ENCODE measurements at places on chromosomes 1 and 21. TPM values are rescaled to one million over a fixed set of nuclear protein-coding genes. Genes with fewer than 3 reads are reported as not detected.
A peak's percentile ranks its signal among the peaks of the same experiment; 100 is the strongest.

DNA sequence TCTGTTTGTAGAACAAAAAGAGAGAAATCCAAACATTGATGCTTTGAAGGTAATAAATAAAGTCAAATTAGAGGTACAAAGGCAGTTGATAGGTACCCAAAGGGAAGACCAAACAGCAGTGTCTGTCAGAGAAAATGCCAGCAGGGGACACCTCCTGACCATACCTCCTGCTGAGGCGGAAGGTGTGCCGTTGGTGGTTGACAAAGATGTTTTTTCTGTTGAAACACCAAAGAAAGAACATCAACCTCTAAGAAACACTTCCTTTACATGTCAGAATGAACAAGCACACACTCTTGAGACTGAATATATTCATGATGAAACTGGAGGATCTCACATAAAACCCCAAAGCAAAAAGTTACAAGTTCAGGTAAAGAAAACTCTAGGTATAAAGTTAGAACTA lies 128.3 kb downstream of the MACF1 start:
- peaks cover 14% of the 10 kb centered on the region for H3K36me3 ChIP-seq
- H3K27ac ChIP-seq = no peak overlapping the region
- no peak overlapping the region for H3K4me3 ChIP-seq

GRCh38 chr1:148317288-148317985 lies 165.4 kb upstream of the NBPF11 start:
- no peak overlapping the region for H3K4me3 ChIP-seq
- peaks cover 13% of the 10 kb centered on the region for H3K4me1 ChIP-seq
- H3K36me3 ChIP-seq = no peaks in the 10 kb centered on the region
- H3K27ac ChIP-seq = no peak overlapping the region

DNA sequence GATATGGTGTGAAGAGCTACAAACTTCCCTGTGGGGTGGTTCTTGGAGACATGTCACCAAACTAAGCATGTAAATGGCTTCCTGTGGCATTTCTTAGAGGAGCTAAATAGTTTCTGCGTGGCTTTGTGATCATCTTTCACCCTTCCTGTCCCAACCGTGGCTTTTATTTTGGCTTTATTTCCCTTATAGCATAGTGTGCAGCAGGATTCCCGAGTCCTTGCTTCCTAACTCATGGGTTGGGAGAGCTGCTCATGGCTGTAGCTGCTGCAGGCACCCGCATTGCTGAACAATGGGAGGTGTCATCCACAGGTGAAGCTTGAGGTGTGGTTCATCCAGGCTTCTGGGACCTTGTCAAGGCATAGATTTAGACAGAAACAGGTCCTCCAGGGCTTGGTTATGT lies 192.0 kb downstream of the SDCCAG8 start:
- no peaks in the 10 kb centered on the region for H3K36me3 ChIP-seq
- H3K4me1 ChIP-seq = no peaks in the 10 kb centered on the region
- H3K4me3 ChIP-seq = no peak overlapping the region
- DNase-seq = no peak
- H3K27ac ChIP-seq = no peak overlapping the region

DNA sequence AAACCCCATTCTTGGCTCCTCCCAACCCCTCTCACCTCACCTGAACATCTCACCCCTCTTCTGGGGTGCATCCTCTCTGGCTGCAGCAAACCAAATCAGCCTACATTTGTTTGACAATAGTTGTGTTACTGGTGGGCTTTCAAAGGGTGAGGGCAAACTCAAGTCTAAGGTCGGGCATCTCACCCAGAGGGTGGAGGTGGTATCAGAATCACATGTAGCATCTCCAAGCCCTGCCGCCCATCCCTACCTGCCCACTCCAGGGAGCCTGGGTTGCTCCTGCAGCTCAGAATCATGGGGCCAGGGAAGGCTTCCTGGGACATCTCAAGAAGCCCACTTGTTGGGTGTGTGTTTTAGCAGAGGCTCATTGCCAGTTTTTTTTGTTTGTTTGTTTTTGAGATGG lies 35.8 kb downstream of the PGBD5 start:
- no peak overlapping the region for H3K4me3 ChIP-seq
- no peaks in the 10 kb centered on the region for H3K36me3 ChIP-seq

- H3K36me3 ChIP-seq = peaks cover 40% of the 10 kb centered on the region
- no peaks in the 10 kb centered on the region for H3K4me1 ChIP-seq
- no peaks in the 10 kb centered on the region for H3K27me3 ChIP-seq
- no peak overlapping the region for H3K4me3 ChIP-seq
These were observed 17.9 kb downstream of the PRDM15 start for GRCh38 chr21:41861255-41861654.

GRCh38 chr1:18682375-18682774 lies 51.7 kb downstream of the PAX7 start:
- H3K27ac ChIP-seq = no peak overlapping the region
- H3K27me3 ChIP-seq = no peaks in the 10 kb centered on the region
- no peaks in the 10 kb centered on the region for H3K36me3 ChIP-seq

DNA sequence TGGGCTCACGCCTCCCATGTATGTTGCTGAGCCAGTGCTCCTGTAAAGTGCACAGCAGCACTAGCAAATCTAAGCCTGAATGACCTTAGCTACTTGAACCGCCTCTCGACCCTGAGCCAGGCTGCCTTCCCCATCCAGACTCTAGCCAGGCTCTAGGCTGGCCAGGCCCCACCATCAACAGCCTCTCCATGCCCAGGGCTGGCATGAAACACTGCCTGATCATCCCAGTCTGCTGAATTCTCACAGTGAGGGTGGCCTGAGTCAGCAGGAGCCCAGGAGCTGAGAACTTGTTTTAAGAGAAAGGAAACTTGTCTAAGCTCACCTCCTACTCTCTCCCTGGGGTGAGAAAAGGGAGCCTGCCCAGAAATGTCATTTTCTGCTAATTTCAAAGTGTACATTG lies 733.3 kb downstream of the PTPRU start:
- H3K4me3 ChIP-seq = no peak overlapping the region
- H3K4me1 ChIP-seq = no peaks in the 10 kb centered on the region
- H3K27ac ChIP-seq = no peak overlapping the region
- H3K36me3 ChIP-seq = no peaks in the 10 kb centered on the region

DNA sequence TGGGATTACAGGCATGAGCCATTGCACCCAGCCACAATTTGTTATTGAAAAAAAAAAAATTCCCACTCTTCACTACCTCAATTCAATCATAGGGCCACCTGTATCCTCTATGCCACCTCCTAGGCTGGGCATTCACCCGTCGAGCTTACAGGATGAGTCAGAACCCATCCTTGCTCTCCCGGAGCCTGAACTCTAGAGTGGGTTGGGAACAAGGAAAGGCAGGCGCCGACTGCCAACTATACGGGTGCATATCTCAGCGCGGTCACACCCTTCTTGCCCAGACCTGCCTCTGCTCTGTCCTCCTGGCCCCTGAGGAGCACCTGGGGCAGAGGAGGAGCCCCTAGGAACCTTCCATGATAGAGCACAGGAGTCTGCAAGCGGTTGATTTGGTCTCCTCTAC lies 21.4 kb upstream of the LBR start:
- H3K4me3 ChIP-seq = no peak overlapping the region
- no peak overlapping the region for H3K27ac ChIP-seq
- no peaks in the 10 kb centered on the region for H3K27me3 ChIP-seq
- H3K36me3 ChIP-seq = no peaks in the 10 kb centered on the region
- H3K4me1 ChIP-seq = peaks cover 14% of the 10 kb centered on the region

- H3K27me3 ChIP-seq = no peaks in the 10 kb centered on the region
- no peak for DNase-seq
- H3K4me3 ChIP-seq = no peak overlapping the region
- no peaks in the 10 kb centered on the region for H3K36me3 ChIP-seq
- H3K27ac ChIP-seq = no peak overlapping the region
These were observed 160.6 kb upstream of the C21orf91 start for GRCh38 chr21:17979763-17980162.

DNA sequence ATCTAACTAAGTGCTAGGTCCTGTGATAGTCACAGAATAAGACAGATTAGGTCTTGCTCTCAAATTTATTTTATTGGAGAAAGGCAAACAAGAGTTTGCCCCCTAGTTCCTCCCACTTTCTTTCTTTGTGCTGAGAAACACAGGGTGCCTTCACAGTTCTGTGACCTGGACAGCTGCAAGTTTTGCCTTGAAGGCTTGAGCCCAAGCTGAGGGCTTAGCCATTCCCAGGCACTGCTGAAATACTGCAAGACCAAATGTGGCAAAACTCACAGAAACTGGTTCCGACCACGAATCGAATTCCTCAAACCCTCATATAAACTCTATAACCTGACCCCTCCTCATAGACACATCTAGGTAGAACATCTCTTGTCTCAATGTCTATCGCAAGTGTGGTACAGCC lies 227.9 kb downstream of the RERE start:
- no peaks in the 10 kb centered on the region for H3K27me3 ChIP-seq
- no peak overlapping the region for H3K4me3 ChIP-seq

DNA sequence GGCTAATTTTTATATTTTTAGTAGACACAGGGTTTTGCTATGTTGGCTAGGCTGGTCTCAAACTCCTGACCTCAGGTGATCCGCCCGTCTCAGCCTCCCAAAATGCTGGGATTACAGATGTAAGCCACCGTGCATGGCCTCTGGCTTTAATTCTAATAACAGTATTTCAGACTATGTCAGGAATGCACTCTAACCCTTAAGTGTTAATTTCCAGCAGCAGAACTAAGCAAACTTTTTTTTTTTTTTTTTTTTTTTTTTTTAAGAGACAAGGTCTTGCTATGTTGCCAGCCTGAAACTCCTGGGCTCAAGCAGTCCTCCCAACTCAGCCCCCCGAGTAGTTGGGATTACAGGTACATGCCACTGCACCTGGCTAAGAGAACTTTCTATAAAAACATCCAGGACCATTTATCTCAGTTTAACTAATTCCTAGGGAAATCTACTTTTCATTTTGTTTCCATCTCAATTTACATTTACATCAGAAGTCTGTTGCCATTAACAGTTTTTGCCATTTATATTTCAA lies 6.5 kb downstream of the DCAF8 start:
- no peak overlapping the region for H3K27ac ChIP-seq
- no peaks in the 10 kb centered on the region for H3K27me3 ChIP-seq

- H3K27me3 ChIP-seq = no peaks in the 10 kb centered on the region
- no peaks in the 10 kb centered on the region for H3K4me1 ChIP-seq
- H3K36me3 ChIP-seq = peaks cover 2% of the 10 kb centered on the region
- DNase-seq = no peak
These were observed 235.9 kb upstream of the DMRTA2 start for GRCh38 chr1:50659107-50659662.

DNA sequence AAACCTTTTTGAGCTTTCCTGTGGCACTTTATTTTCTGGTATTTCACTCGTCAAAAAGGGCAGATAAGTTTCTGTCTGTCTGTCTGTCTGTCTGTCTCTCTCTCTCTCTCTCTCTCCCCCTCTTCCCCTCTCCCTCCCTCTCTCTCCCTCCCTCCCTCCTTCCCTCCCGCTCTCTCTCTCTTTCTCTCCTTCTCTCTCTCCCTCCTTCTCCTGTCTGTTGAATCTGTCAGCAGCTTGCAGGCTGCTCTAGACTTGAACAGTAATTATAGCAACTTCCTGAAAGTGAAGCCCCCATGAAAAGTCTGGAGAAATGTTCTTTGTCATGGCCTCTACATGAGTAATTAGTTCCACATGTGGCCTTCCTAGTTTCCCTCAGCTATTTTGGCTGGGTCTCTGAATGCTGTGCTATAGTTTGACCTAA lies 275.2 kb upstream of the C1orf105 start:
- H3K27me3 ChIP-seq = no peaks in the 10 kb centered on the region
- no peaks in the 10 kb centered on the region for H3K4me1 ChIP-seq
- peak overlapping the region; percentile 65 for H3K4me3 ChIP-seq

GRCh38 chr1:111378791-111379190 lies 48.7 kb downstream of the OVGP1 start:
- no peaks in the 10 kb centered on the region for H3K4me1 ChIP-seq
- H3K27ac ChIP-seq = no peak overlapping the region
- no peaks in the 10 kb centered on the region for H3K27me3 ChIP-seq
- DNase-seq = no peak
- H3K36me3 ChIP-seq = no peaks in the 10 kb centered on the region

DNA sequence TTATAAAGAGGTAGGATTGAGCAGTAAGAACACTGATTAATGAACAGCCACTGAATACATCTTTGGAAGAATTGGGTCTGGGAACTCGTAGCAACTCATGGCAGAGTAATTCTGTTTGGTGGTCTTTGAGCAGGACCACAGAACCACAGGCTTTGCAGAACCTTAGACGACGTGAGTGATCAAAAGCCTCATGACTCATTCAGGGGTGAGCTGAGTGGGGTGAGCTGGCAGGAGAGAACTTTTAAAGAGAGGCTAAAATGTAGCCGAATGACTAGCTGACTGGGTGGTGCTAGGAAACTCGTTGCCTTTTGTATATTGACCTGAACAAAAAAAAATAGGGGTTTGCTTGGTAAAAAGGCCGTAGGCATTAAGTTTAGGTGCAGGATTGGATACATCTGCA lies 313.8 kb downstream of the TGFB2 start:
- H3K4me1 ChIP-seq = no peaks in the 10 kb centered on the region
- no peak for DNase-seq
- no peak overlapping the region for H3K4me3 ChIP-seq
- no peaks in the 10 kb centered on the region for H3K36me3 ChIP-seq

- no peaks in the 10 kb centered on the region for H3K36me3 ChIP-seq
- no peaks in the 10 kb centered on the region for H3K27me3 ChIP-seq
- no peaks in the 10 kb centered on the region for H3K4me1 ChIP-seq
These were observed 81.0 kb upstream of the VAMP3 start for GRCh38 chr1:7690076-7690475.

GRCh38 chr21:31092832-31093625 lies 54.8 kb upstream of the KRTAP19-8 start:
- H3K36me3 ChIP-seq = no peaks in the 10 kb centered on the region
- no peak overlapping the region for H3K27ac ChIP-seq
- no peak for DNase-seq
- no peak overlapping the region for H3K4me3 ChIP-seq
- no peaks in the 10 kb centered on the region for H3K4me1 ChIP-seq

GRCh38 chr21:36263797-36264196 lies 56.2 kb upstream of the MORC3 start:
- H3K4me1 ChIP-seq = peaks cover 4% of the 10 kb centered on the region
- H3K36me3 ChIP-seq = peaks cover 5% of the 10 kb centered on the region
- no peaks in the 10 kb centered on the region for H3K27me3 ChIP-seq
- no peak for DNase-seq
- no peak overlapping the region for H3K4me3 ChIP-seq

DNA sequence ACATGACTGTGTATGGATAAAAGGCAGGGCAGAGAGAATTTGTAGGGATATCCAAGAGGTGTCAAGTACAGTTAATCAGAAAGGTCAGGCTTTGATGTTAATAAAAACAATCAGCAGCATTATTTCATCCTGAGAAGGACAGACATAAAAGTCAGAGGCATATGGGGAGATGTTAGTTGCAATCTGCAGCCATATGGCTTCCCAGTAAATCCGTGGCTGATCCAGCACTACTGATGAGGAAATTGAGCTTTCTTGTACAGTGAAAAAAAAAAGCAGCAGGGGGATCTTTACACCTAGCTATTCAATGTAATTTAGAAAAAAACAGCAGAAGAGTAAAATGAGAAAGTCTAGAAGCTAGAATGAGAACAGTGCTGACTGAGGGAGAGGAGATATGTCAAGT lies 2.2 kb upstream of the SPRR1B start:
- no peaks in the 10 kb centered on the region for H3K36me3 ChIP-seq
- DNase-seq = no peak
- no peak overlapping the region for H3K4me3 ChIP-seq
- H3K27me3 ChIP-seq = no peaks in the 10 kb centered on the region
- H3K27ac ChIP-seq = no peak overlapping the region

SH2D1B gene
- polyA plus RNA-seq = 2.0 TPM

PSRC1 gene
- 1.6 TPM for polyA plus RNA-seq

TUT4 gene
- 2.9 TPM for polyA plus RNA-seq

RBM11 gene
- polyA plus RNA-seq = 0.81 TPM

CELA3B gene
- 0.28 TPM for polyA plus RNA-seq

SPRR2G gene
- not detected for polyA plus RNA-seq

NTNG1 gene
- 0.27 TPM for polyA plus RNA-seq

HES3 gene
- not detected for polyA plus RNA-seq

LRRC53 gene
- not detected for polyA plus RNA-seq

HEYL gene
- not detected for polyA plus RNA-seq

CDK18 gene
- 43.8 TPM for polyA plus RNA-seq

KRTAP21-2 gene
- polyA plus RNA-seq = not detected
